ENCODE measurements at places on chromosomes 1 and 21.
A peak's percentile ranks its signal among the peaks of the same experiment; 100 is the strongest.

GRCh38 chr1:1776672-1777582 lies 1.3 kb downstream of the NADK start:
- no peak for DNase-seq

DNA sequence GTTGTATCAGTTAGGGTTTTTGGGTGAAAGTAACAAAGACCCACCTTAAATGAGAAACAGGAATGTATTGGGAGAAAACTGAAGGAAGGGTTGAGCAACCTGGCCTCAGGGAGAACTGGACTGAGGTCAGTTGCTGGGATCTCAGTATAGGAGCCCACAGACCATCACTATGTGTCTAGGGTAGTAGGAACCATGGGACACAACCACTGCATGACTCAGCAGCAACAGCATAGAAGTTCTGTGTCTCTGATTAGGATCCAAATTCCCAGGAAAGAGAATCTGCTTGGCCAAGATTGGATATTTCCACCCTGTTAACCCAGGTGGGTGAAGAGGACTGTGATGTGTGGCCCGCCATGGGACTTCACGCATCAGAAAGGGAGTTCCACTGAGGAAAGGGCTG lies 102.2 kb upstream of the RAB3GAP2 start:
- no peak for DNase-seq

GRCh38 chr1:171898941-171899340 lies 57.6 kb downstream of the DNM3 start:
- DNase-seq, result peak; percentile 87

- no peak for DNase-seq
Measured at GRCh38 chr1:96865731-96866685, 144.4 kb downstream of the PTBP2 start.

DNA sequence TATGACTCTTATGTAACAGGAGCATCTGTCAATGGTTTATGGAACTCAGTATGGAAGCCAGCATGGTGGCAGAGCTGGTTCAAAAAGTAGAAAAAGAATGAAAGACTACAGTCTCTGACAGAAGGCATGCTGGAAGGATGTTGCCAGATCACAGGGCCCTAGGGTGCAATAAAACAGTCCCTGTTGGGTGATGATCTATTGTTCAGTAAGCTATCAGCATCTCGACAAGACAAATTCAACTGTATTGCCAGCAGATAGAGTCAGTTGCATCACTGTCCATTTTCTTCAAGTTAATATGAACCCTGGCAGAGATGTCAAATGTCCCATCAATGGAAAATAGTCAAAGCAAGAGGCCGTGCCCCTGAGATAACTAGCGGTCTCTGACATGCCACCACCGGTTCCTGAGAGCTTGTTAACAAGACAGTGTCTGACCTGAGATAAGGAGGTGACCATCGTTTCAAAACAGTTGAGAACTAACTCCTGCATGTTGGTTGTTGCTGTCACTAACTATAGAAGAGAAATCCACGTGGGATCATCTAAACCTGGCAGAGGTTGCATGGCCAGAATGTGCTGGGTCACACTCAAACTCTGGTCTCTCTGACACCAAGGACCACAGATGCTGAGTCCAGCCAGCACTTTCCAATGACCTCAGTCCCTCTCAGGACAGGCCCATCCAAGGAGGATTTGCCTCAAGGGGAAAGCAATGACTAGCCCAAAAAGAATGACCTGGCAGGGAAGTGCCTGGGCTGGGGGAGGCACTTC lies 125.9 kb downstream of the RIPK4 start:
- no peak for DNase-seq

- no peak for DNase-seq
Measured at GRCh38 chr1:234881893-234882771, 246.5 kb downstream of the TOMM20 start.

DNA sequence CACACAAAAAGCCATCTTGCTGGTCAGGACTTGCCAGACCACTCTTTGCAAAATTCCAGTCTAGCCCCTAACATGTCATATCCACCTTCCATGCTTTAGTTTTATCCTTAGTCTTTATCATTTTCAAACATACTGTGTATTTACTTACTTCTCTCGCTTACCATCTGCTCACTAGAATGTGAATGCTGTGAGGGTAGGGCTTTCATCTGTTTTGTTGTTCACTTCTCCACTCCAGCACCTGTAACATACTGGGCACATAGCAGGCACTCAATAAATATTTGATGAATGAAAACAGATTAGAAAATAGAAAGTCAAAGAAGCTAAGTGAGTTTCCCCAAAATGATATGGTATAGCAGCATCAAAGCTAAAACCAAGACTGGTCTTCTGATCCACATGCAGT lies 79.9 kb downstream of the OLFML2B start:
- no peak for DNase-seq

- DNase-seq, result no peak
Measured at GRCh38 chr1:90200646-90201205, 205.8 kb downstream of the ZNF326 start.

DNA sequence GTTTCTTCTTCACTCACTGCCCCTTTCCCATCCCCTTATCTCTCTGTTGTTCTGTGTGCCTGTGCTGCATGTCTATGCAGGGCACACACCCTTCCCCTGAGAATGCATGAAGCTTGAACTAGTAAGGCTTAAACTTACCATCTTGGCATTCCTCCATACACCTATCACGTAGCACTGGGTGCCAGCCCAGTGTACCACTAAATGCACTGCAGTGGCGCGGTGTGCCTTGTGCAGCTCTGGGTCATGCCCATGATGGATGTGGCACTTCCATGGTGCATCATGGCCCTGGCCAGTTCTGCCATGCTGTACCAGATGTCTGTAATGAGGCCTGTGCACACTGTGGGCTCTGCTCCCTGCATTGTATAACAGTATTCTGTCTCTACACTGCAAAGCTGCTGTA lies 10.7 kb downstream of the PTPRU start:
- DNase-seq, result no peak

- DNase-seq, result peak; percentile 67
Measured at GRCh38 chr1:25566730-25567341, 23.4 kb downstream of the LDLRAP1 start.

DNA sequence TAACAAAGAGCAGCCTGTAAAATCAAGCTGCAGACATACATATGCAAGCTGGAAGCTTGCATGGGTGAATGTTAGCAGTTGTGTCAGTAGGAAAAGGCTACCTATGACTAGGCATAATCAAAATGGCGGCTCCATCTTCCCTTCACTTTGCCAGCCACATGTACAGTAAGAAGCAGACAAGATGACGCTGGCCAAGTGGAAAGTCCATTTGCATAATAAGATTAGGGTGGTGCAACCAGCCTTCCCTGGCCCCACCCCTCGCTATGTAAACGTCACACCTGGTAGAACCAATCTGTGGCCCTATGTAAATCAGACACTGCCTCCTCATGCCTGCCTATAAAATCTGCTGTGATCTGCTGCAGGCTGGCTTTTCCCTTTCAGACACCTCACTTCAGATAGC lies 171.9 kb upstream of the USP25 start:
- no peak for DNase-seq

DNA sequence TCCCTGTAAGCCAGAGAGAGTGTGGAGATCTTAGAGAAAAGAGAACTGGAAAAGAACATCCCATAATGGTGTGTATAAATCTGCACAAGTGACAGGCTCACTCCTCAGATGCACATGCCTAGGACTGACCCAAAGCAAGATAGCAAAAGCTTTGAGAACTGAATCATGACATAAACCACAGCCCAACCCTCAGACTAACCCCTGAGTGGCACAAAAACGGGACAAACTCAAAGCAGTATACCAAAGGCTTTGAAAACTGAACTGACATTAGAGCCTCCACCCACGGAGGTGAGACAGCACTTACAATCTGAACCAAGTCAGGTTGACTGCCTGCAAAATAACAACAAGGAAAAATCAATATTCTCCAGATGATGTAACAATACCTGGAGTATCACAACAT lies 70.8 kb downstream of the TIAM1 start:
- DNase-seq, result no peak

GRCh38 chr1:231940116-231940515 lies 313.5 kb downstream of the DISC1 start:
- no peak for DNase-seq

DNA sequence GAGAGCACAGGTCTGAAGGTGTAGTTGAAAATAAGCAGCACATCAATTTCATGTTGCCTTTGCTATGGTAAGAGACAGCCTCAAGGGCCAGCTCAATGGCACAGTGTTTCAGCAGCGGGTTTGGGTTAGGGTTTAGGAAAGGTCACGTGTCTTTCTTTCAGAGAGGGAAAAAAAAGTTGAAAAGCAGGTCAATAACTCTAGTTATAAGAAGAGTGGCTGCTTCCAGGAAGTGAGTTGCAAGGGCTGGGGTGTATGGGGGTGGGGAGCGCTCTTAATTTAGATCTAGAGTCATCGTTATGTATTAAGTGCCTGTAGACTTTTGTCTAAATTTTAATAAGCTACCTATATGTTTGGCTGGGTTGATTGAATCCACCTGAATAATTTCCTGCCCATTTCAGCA lies 118.5 kb upstream of the SPAG17 start:
- DNase-seq, result no peak

- DNase-seq, result peak; percentile 15
Measured at GRCh38 chr1:171817511-171818265, 23.6 kb upstream of the DNM3 start.

DNA sequence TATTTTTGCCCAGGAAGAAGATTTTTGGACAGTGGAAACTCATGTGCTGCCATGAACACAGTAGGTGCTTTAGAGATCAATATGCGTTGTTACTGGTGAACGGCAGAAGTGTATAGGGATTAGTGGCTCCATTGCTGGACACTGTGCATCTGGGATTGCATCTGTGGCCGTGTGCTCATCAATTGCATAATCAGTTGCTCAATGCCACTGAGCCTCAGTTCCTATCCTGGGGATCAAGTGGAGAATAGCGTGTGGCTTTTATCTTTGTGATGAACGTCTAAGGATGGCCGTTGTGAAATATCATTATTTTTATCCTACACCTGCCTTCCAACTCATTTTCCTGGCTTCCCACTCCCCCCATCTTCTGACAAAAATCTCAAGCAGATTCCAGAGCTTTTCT lies 5.4 kb downstream of the TNN start:
- no peak for DNase-seq

DNA sequence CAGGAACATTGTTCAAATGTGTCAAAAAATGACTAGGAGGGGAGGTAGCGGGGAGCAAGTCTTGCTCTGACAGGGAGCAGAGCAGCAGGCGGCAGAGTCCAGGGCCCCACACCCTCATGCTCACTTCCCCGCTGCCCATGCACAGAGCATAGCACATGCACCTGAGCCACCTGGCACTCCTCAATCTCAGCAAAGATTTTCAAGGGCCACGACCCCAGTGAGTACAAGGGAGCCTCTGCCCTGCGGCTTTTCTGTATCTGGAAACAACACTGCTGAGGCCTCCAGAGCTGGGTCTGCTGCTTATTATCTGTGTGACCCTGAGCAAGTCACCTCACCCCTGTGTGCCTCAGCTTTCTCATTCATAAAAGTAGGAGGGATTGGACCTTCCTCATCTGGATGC lies 1.1 kb upstream of the GJB3 start:
- DNase-seq, result no peak

DNA sequence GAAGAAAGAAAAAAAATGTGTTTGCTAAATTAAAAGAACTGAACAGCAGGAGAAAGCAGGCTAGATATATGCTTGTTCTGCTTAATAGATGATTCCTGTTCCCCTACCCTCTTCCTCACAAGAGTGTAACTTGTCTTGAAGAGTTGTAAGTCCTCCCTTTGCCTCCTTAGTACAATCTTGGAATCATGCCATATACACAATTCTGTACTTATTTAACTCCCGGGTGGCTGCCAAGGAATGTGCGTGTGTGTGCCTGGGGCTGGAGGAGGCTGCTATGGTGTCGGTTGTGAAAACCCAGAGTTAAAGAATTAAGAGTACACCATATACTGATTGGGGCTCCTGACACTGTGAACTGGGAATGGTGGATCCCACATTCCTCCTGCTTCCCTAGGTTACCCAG lies 194.2 kb downstream of the SIPA1L2 start:
- no peak for DNase-seq

- peak; percentile 6 for DNase-seq
Measured at GRCh38 chr1:178341261-178341956, 155.4 kb downstream of the CLEC20A start.

DNA sequence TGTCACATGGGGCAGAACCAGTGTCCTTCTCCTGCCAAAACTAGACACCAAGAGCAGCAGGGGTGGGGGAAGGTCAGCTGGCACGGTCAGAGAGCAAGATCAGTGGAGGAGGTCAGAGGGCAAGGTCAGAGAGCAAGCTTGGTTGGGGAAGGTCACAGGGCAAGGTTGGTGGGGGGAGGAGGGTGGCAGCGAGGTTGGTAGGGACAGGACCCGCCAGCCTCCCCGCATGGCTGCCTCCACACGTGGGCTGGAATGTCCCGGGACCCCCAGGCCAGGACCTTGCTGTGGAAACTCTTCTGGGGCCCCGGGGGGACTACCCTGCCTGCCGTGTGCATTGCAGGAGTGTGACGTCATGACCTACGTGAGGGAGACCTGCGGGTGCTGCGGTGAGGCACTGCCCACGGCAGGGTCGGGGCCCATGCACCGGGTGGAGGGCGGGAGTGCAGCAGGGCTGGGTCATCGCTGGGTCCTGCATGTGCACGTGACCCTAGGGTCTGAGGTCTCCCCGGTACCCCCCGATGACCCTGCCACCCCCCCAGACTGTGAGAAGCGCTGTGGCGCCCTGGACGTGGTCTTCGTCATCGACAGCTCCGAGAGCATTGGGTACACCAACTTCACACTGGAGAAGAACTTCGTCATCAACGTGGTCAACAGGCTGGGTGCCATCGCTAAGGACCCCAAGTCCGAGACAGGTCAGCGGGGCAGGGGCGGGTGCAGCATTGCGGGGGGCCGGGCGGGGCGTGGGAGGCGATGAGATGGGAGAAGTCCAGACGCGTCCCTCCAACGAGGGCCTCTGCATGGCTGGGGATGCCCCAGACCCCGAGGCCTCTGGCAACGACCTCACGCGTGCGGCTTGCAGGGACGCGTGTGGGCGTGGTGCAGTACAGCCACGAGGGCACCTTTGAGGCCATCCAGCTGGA lies 27.3 kb downstream of the COL6A2 start:
- DNase-seq, result no peak

- no peak for DNase-seq
Measured at GRCh38 chr21:35547946-35548774, 499.1 kb upstream of the RUNX1 start.

- no peak for DNase-seq
Measured at GRCh38 chr1:147723691-147724323, 36.6 kb downstream of the GJA5 start.

GRCh38 chr1:247605286-247605685 lies at the start of gene OR2G3:
Gene OR2G3 (plus strand): TSS chr1:247605586. CDS start chr1:247605586, 0 bp downstream.
- no peak for DNase-seq

DNA sequence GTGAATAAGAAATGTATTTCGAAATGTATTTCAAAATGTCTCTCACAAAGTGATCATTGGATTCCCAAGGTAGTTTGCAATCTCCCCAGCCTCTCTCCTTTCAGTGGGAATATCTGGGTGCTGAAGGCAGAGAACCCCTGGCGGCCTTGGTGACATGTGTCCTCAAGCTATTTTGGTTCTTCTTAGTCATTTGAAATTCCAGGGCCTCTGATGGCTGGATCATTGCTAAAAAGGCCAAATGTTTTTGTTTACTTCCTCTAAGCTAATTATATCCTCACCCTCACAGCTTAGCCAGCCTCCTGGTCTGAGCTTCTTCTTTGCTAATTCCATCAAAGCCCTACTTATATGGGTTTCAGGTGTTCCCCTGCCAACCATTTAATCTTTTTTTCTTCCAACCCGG lies 71.2 kb downstream of the LRRC40 start:
- DNase-seq, result no peak

All from occipital lobe (tissue), 3 donors.